ENCODE measurements at places on chromosomes 4 and X.

DNA sequence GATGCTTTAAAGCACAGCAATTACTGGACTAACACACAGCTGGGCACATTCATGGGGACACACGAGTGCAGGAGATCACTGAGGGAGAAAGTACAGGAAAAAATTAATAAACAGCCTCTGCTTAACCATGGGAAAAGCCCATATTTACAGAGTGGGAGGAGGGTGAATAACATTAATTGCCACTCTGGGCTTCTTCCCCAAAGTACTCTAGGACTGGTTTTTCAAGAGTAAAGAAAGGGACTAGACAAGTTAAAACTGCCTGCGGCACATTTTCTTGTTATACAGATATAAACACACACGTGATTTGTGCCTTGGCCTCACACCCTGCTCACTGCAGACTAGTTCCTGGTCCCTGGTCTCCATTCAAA is 179.7 kb upstream of the TET2 start:
- no peak for DNase-seq

DNA sequence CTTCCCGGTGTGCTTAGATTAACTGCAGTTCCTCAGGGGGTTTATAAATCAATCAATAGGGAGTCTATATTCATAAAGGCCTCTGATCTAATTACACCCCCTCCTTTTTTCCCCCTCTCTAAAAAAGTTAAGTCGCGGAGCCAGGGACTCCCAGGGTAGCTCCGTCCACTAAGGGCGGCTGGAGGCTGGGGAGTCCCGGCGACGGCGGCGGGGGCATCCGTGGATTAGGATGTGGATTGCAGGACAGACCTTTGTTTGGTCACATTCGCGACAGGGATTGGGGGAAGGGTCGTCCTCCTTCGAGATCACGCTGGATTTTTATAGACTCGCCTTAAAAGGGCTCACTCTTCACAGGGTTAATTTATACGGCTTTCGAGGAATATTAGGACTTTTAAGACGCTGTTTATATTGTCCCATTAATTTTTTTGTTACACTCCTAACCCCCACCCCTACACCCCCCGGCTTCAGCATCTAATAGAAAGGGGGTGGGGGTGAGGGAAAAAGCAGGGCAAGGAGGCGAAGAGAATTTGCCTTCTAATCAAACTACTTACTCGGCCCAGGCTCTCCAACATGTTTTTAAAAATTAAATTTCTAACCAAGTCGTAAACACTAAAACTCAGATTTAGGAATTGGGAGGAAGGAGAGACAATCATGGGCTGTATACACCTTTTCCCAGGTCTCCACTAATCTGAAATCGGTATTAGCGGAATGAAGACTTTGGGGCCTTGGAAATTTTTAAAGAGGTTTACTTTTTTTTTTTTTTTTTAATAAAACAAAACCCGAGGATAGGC is 8.5 kb downstream of the PITX2 start:
- no peak for DNase-seq

- no peak for DNase-seq
Measured at GRCh38 chr4:5626913-5627312, 81.4 kb downstream of the EVC2 start.

GRCh38 chrX:46573892-46574773 is 568 bp downstream of the CHST7 start:
- DNase-seq = no peak

GRCh38 chr4:85369703-85370380 is 105.1 kb upstream of the ARHGAP24 start:
- no peak for DNase-seq

DNA sequence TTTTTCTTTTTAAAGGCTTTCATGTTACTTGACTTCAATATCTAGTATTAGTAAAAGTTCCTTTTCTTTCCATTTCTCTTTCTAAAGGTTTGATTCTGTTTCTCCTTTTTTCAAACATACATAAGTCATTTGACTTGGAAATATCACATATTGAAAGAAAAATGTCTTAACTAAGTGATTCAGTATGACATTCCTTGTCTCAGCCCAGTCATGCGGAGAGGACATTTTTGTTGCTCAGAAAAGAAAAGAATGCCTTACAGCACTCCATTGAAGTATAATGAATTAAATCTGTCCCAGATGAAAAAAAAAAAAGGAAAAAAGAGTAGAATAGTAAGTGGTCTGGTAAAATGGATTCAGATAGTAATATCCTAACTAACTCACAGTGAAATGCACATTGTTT is 466.1 kb downstream of the ADGRL3 start:
- peak; percentile 19 for DNase-seq

DNA sequence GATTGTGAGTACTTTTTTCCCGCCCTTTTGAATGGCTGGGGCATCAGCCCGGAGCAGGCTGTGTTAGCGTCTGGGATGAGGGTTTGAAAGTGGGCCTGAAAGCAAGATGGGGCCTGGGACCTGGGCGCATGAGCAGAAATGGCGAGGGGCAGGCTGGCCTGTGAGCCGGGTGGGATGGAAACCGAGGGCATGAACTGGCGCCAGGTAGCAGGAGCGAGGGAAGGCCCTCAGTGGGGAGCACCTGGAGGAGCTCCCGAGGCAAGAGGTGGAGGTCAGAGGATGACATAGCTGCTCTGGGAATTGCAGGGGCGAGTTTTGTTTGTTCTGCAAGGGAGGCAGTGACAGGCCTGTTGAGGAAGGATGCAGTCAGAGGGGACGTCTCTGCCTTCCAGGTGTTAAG is 68.6 kb downstream of the RGS12 start:
- DNase-seq = no peak

DNA sequence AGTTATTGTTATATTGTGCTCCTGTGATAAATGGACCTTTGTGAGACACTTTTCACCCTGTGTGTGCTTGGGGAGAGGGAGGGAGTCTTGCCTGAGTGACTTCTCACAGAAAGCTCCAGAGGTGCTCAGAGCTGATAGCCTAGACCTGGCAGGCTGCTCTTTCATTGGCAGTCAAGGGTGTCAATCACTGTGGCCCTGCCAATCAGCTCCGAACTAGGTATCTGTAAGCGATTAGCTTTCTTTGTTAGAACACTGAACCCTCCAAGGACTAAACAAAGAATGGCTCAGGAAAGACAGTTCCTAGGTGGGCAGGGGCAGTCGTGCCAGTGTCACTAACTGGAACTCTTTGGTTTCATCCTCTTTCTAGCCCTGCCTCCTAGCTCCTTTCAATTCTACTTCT is 2.7 kb upstream of the NALF2 start:
- DNase-seq = no peak

GRCh38 chr4:103365285-103365684 is 167.1 kb upstream of the CENPE start:
- DNase-seq = no peak

DNA sequence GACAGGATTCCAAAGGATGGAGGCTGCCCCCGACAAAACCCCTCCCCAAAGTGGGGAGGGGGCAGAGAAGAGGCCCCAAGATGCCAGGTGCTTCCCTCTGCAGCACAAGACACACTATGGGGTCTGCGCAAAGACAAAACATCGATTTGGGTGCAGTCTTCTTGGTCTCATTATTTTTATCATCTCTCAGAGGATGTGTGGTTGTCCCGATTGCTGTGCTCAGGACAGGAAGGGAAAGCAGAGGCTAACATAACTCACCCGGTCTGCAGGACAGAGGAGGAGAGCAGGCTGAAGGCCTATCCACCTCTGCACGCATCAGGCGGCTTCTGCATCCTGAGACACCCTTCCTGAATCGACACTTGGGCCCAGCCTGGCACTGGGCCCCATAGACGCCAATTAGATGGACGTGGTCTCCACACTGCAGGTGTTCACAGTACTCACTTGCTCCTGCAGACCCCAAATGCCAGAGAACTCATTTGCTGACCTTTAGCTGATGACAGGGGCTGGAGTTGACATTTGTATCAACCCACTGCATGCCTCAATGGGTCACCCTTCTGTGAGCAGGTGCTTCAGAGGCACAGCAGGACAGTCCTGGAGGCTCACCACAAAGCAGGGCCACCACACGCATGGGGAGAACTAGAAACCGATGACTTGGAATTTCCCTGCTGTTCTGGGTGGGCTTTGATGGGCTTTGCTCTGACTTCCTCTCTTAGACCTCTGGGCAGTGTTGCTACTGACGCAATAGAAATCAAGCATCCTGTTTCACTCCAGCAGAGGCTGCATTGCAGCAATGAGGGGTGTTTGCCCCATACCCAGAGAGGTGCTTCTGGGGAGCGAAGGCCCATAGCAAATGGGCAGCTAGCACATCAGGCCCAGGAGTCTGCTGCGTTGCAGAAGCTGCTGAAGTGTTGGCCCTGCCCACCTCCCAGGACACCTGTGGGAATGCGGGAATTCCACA is 96.3 kb upstream of the ENPP6 start:
- no peak for DNase-seq

GRCh38 chr4:76156635-76157034 is 8.4 kb upstream of the NUP54 start:
- no peak for DNase-seq
